ENCODE measurements at places on chromosomes 1 and 21.

DNA sequence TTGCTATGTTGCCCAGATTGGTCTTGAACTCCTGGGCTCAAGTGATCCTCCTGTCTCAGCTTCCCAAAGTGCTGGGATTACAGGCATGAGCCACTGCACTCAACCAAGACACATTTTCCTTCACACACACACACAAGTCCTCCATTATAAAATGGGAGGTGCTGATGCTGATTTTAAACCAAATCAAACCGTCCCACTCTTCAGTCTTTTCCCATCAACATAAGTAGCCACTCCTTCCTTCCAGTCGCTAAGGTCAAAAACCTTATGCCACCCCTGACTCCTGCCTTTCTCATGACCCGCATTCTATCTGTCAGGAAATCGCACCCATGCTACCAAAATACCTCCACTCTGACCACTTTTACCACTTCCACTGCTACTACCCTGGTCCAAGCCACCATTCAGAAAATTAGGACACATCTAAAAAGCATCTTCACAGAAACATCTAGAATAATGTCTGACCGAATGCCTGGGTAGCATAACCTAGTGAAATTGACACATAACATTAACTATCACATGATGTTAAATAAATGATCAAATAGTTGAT is 28.0 kb upstream of the IFNGR2 start:
- no peak for DNase-seq

DNA sequence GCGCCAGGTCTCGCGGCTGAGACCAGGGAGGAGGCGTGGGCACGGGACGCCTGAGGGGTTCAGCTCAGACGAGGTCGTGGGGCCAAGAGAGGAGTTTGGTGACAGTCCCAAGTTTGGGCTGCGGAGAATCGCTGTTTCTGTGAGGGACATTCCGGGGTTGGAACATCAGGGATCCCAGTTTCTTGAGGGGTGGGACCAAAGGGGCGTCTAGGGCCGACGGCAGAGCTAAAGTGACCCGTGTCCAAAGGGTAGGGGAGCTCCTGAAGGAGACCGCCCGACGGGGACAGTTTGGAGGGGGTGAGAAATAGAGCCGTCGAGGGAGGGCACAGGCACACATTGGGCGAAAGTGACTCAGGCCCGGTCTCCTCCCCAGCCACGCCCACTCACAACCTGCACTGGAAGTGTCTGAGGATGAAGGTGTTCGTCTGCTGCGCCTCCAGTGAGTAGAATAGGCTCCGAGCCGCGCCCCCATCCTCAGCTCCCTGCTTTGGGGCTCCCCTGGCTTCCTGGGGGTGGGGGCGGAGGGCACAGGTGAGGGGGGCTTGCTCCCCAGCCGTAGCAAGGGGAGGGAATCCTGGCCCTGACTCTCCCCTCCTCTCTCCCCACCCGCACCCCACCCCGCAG is 7.0 kb downstream of the EFNA3 start:
- no peak for DNase-seq

DNA sequence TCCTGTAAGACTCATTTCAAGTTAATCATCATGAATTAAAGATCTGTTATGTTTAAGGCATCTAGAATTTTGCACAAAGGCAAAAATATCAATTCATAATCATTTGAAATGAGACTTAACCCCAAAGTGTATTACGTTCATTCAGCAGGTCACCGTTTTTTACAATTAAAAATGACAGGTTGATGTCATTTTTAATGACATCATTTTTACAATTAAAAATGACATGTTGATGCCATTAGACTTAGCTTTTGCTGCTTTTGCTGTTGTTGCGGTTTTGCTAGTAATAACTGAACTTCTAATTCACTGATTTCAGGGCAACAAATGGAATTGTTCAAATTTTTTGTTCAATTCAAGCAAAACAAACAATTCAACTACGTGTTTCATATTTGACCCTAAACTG is 17.0 kb downstream of the PRMT6 start:
- DNase-seq: no peak

DNA sequence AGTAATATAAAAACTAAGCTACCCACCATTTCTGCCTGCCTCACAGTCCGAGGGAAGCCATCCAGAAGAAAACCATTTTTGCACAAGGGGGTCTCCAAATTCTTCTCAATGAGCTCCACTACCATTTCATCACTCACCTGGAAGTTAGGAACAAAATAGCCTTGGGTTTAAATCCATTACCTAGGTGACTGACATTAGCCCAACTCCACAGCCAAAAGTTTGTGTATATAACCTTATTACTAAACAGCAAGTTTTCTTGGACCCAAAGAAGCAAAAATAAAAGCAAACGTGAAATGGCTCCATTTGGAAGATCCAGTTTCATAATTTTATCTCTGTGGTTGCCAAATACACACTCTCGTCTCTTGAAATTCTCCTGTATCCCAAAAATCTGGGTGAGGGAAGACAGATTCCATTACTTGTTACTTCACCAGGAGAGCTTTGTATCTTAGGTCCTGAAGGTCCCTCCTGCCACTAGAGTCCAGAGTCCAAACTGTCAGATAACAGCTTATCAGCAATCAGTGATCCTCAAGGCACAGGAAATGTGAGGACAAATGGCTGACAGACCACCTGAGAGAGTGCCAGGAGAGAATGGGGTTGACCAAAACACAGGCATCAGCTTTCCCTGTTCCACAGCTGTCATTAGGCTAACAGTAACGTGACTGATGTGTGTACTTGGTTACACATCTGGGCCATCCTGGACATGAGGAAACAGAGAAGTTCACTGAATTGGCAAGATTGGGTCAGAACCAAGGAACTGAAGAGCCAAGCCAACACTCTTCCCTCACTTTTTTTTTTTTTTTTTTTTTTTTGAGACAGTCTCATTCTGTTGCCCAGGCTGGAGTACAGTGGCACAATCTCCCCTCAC is 14.9 kb downstream of the AK2 start:
- no peak for DNase-seq

DNA sequence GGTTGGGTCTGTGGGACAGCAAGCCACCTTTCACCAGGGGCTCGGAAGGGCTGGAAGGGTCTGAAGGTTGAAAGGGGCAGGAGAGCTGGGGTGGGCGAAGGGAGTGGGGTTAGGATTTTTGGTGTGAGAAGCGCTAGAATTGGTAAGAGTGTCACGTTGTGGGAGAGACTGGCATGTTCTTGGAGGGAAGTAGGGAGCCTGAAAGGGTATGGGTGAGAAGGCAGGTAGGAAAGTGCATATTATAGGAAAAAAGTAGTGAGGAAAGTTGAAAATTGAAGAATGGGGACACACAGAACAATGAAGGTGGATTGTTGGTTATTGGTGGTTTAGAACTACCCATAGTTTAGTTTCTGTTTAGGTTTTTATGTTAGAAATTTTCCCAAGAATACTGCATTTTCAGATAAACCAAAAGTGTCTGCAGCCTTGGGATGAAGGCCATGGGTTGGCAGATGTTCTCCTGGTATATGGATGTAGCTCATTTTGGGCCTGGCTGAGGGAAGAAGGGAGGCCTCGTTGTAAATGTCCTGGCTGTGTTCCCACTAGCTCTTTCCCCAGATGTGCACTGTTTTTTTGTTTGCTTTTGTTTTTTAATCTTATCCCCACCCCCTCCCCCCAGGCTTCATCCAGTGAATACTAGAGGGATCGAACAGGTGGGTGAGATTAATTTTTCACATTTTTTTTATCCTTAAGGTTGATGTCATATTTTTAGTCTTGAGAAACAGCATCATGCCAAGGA is 1.2 kb downstream of the LRRC42 start:
- DNase-seq: no peak

- DNase-seq: no peak
Measured at GRCh38 chr1:162383091-162383490, 1.6 kb downstream of the C1orf226 start.

DNA sequence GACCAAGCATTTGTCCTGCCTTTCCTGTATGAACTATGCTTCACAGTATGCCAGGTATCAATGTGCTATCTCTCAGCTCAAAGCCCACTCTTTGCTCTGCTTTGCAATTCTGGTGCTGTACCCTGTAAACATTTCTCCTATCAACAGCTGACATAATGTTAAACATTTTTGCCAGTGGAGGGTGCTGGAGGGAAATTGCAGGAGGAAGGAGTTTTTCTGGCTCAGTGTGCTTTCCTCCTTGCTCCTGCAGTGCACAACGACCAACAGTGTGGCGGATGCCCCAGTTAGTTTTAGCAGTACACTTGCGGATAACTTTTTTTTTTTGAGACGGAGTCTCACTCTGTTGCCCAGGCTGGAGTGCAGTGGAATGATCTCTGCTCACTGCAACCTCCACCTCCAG is 67.1 kb upstream of the PTGFRN start:
- no peak for DNase-seq

- no peak for DNase-seq
Measured at GRCh38 chr1:218284377-218284916, 646 bp upstream of the RRP15 start.

All from DMS79 treated with DMSO at 0.1 percent for 48 hours (cell line).